ENCODE measurements at places on chromosomes 11 and 22. TPM values are rescaled to one million over a fixed set of nuclear protein-coding genes. Genes with fewer than 3 reads are reported as not detected.

CNIH2 gene
- not detected for total RNA-seq

VWA5A gene
- total RNA-seq: 13.7 TPM

SLC16A8 gene
- under 0.01 TPM for total RNA-seq

LYVE1 gene
- 0.32 TPM for total RNA-seq

Data from epithelial cell of umbilical artery (primary cell).